ENCODE measurements at places on chromosomes 3 and 15.

DNA sequence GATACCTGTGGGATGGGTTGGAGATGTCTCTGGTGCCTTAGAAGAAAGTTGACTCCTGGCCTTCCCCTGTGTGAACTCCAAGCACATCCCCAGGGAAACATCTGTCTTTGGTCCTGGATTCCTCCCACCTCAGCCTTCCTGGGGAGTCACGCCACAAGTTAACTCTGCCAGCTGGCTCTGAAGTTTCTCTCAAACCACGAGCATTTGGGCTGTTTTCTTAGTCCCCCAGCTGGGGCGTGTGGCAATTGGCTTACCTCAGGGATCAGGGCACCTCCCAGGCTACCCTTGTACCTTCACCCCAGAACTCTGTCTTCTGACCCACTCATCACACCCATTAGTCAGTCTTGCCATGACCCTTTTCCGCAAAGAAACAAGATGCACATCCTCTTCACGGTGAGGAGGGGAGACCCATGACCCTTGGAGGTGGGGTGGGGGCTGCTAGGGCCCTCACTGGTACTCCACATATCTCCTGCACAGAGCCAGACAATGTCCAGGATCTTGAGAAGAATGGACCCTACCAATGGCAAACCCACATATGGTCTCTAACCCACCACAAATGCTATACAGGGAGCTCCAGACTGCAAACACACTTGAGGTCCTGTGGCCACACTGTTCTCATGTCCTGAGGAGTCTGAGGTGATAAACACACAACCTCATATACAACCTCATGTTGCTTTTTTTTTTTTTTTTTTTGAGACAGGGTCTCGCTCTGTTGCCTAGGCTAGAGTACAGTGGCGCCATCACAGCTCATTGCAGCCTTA, 3.9 kb downstream of the NEIL1 start:
- no peak for DNase-seq

DNA sequence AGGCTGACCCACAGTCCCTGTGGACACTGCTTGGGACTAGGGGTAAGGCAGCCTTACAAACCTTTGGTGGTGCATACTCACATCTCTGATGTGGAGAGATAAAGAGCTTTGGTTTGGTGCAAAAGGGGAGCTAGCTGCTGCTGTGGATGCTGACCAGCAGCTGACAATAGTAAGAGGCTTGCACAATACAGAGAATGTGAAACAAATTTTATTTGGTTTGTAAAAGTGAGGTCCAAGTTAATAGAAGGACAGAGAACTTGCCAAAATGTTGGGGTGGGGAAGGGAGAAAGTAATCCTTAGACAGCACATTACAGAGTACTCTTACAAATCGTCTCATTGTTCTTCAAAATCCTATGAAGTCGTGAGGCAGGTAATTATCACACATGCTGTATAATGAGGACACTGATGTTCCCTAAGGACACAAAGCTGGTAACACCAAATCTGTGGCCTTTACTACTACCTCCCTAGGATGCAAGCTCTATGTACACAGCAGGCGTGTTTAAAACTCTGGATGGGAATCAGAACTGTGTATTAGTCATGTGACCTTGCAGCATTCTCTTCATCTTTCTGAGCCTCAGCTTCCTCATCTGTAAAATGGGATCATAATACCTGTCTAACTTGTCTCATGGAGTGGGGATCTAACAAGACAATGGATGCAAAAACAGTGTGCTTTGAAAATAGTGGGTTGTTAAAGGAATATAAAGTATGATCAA, 21.6 kb downstream of the ARHGAP31 start:
- no peak for DNase-seq

DNA sequence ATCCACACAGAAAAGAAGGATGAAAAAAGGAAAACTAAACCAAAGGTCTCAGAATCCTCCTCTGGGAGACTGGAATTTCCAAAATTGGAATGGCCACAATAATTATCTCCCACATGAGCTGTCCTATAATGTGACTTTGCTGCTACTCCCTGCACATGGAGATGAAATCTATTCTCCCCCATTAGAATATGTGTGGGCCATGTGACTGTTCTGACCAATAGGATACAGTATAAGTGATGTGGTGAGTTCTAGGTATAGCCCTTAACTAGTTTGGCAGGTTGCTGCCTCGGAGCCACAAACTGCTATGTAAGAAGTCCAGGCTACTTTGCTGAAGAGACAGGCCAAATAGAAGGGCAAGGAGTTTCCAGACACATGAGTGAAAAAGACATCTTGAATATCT, 5.2 kb downstream of the TRIM59 start:
- DNase-seq, result no peak

- DNase-seq, result peak; percentile 8
Measured at GRCh38 chr15:61051569-61052031, 177.5 kb downstream of the RORA start.

- DNase-seq, result no peak
Measured at GRCh38 chr3:23232854-23233253, 29.7 kb downstream of the UBE2E2 start.

DNA sequence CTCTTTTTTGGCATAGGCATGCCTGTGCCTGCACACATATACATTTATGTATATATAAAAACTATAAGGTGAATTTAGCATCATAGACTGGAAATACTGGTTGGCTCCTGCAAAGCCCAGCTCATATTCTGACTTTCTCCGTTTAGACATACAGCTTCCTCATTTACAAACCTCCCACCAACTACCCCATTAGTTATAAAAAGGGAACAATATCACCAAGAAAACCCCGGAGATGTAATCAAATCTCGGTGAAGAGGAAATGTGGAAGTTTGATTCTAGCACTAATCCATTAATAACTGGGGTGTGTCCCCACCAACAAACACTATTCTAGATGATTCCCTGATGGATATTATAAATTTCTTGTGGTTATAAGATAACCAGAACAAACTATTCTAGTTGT, 517.7 kb upstream of the TBL1XR1 start:
- DNase-seq, result no peak

GRCh38 chr15:83378921-83379578, 68.1 kb upstream of the SH3GL3 start:
- DNase-seq, result no peak

DNA sequence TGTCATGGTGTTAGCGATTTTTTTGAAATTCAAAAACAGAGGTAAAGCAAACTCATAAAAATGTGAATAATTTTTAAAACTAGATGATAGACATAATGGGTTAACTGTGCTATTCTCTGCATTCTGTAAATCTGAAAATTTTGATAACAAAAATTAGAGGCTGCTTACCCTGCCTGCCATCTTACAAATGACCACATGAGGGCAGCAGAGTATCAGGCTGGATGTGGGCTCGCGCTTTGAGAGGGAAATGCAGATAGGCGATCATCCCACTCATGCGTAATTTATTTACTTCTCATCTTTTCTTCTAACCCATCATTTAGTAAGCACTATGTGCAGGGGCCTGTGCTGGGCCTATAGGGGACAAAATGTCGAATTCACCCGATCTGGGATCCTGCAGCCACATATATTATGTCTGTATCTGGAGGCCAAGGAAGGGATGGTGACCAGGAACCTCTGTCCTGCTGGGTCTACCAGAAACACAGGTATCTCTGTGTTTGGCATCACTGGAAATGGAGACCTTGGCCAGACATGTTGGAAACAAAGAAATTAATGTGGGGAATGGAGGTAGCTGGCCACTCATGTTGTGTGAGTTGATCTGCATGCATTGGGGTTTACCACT, 7.8 kb upstream of the RAD18 start:
- DNase-seq, result peak; percentile 46

DNA sequence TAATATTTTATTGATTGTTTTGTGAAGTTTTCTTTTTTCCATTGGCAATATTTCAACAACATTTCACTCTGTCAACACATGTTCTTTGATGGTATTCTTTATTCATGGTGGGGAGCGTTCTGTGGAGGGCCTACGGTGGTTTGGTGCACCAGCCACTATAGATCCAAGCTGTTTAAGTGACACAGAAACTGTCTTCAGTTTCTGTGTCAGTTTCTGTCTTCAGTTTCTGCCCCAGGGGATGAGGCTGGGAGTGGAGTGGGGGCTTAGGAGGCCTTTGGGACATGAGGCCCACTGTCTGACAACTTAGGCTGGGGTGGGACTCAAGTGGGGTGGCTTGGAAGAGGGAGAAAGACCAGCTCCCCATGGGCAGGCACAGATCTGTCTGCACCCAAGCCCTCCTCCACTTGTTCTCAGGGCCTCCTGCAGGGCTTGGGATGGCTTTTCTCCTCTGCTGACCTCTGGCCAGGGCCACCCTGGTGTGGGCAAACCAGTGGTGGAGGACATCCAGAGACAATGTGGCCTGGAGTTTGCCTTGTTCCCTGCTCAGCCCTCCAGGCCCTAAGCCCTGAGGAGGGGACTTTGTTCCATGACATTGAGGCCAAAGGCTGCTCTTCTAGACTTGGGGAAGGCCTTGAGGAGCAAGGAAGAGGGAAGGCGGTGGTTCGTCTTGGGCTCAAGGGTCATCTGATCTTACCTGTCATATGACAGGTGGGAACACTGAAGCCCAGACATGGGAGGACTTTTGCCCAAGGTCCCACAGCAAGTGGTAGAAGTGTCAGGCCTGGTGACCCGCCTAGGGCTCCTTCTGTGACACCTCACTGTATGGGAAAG, 60.3 kb upstream of the SMAD6 start:
- DNase-seq, result no peak

- no peak for DNase-seq
Measured at GRCh38 chr3:139456386-139456785, 19.9 kb downstream of the RBP2 start.

DNA sequence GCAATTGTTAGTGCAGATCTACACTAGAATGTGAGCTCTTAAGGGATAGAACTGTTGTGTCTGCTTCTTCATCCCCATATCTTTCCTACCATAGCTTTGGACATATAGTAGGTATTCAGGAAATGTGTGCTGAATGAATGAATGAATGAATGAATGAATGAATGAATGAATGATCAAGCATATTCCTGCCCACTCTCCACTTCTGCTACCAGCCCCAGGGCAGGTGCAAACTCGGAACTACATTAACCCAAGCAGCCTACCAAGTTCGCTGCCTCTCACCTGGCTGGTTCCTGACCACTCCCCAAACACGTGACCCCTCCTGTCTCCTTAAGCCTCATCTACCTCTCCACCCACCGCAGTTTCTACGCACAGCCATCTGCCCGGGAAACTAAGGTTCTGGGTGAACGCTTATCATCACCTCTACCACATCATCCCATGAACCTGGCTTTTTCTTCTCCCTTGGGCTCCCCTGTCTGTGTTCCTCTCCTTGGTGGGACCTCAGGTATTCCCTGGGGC, 26.8 kb downstream of the PAQR5 start:
- DNase-seq, result no peak

GRCh38 chr15:85726454-85726853, 68.3 kb downstream of the KLHL25 start:
- no peak for DNase-seq

DNA sequence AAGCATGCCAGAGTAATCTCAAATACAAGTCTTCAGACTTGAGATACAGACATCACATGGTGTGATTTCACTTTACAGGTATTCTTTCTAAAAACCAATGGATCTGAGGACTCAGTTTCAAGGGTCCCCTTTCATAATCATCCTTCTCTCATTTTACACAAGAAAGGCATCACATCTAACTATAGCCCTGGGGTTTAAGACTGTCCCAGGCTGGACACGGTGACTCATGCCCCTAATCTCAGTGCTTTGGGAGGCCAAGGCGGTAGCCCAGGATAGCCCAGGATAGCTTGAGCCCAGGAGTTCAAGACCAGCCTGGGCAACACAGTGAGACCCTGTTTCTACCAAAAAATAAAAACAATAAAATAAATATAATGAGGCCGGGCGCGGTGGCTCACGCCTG, 36.4 kb downstream of the UBP1 start:
- no peak for DNase-seq

- DNase-seq, result no peak
Measured at GRCh38 chr3:120174811-120175539, 80.7 kb upstream of the GSK3B start.

DNA sequence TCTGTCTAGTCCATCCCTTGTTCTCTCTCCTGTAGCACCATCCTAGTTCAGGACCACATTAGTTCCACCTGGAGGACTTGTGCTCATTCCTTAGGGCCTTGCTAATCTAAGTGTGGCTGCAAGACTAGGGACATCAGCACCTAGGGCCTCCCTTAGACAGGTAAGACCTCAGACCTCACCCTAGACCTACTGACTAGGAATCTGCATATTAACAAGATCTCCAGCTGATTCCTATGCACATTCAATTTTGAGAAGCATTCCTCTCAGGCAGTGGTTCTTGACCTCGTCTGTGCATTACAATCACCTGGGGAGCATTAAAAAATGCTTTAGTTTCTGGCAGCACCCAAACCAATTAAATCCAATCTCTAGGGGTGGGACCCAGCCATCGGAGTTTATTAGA, 238.4 kb upstream of the RGMA start:
- DNase-seq, result no peak

DNA sequence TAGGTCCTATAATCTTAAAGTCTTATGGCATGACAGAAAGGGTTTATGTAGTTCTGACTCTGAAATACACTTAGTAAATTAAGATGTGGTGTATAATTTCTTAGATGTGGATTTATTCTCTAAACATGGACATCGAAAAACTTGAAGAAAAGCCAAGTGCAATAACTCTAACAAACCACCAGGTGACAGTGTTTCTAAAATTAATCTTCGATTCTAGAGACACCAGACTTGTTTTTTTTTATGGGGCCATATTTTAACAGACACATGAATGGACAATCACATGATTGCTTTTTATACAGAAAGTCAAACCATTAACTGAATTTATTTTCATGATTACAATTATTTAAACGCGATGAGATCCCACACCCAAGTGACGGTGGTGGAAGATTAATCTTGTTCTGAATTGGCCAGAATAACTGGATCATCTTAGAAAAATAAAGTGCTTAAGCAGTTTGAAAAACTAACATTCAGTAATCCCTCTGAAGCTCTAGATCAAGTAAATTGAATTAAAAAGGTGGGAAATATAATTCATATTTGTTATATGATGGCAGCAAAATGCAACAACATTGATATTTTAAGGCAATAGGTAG, 305.1 kb downstream of the LSAMP start:
- no peak for DNase-seq

DNA sequence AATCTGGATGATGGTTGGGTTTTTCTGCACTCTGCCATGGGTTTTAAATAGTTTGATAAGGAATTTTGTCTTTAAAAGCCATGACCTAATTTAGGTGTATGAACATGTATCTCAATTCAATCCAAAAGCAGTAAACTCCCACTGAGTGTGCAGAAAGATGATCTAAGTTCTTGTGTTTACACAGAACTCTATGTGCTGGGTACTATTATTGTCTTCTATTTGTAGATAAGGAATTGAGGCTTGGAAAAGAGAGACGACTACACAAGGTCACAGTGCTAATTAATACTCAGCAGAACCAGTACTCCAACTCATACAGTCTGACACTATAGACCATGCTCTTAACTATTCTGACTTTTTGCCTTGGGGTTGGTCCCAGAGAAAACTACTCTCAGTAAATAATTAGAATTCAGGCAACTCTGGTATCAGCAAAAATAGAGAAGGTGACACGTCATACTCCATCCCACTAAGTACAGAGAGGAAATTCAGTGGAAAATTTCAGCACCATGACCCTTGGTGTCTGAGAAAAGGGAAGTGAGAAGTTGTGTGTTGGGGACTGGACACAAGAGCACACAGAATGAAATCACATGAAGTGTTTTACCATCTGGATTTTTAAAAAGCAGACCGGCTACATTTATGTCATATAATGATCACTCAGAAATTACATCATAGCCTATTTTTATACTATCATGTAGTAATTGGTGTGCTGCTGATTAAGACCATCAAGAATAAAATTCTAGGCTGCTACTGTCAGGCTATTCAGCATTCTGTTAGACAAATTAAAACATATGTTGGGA, 18.3 kb upstream of the MYH15 start:
- DNase-seq, result no peak
